Thyroid gland (tissue), 4 donors: ENCODE measurements at places on chromosomes 13 and 19.
A peak's percentile ranks its signal among the peaks of the same experiment; 100 is the strongest.

- peak; percentile 47 for DNase-seq
These were observed 11.8 kb downstream of the TGFB1 start for GRCh38 chr19:41341669-41342490.

- no peak for DNase-seq
These were observed 15.1 kb downstream of the CUL4A start for GRCh38 chr13:113224486-113224885.

GRCh38 chr19:1907563-1908363 is 2.6 kb downstream of the ADAT3 start:
- DNase-seq = no peak

DNA sequence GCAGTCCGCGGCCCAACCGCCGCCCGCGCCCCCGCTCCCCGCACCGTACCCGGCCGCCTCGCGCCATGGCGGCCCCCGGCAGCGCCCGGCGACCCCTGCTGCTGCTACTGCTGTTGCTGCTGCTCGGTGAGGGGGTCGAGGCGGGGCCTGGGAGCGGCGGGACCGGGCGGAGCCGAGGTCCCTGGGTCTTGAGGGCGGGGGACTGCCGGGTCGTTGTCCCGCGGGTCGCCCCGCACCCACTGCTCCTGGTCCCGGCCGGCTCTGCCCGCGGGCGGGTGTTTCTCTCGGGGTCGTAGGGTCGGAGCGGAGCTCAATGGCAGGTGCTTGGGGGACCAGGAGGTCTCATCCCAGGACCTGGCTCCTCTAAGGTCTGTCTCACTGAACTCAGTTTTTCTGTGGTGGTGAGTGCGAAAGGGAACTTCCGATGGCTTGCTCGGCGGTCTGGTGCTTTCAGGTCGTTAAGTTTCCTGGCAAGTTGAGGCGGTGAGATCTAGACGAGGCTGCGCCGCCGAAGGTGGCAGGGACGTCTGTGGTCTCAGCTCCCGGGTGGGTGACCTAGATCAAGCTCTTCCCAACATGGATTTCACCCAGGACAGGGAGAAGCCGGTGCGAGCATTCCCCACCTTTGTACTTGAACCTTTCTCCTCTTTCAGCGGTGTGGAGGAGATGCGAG is 467 bp downstream of the LAMP1 start:
- DNase-seq = peak; percentile 7

GRCh38 chr19:6451583-6452222 is 7.9 kb downstream of the SLC25A23 start:
- DNase-seq = peak; percentile 80
